Activated CD8-positive, alpha-beta memory T cell treated with anti-CD3 and anti-CD28 coated beads, Interleukin-2, amount 50 U/mL, for 4 hours (primary cell): ENCODE measurements at places on chromosomes 7 and 10.

GRCh38 chr10:114408112-114408967, 4.0 kb upstream of the AFAP1L2 start:
- no peak for DNase-seq

GRCh38 chr10:4648999-4649398, 177.0 kb upstream of the AKR1E2 start:
- no peak for DNase-seq

DNA sequence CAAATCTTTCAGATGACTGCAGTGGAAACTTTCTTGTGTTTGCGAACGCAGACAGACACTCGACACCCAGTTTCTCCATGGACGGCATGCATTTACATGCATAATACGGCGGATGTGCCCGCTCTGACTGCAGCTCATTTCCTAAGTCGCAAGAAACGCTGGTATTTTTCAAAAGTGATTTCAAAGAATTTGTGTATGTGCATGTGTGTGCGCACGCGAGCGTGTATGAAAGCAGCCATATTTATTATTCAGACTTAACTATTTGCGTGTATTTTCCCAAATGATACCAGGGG, 436.5 kb upstream of the MGMT start:
- no peak for DNase-seq

DNA sequence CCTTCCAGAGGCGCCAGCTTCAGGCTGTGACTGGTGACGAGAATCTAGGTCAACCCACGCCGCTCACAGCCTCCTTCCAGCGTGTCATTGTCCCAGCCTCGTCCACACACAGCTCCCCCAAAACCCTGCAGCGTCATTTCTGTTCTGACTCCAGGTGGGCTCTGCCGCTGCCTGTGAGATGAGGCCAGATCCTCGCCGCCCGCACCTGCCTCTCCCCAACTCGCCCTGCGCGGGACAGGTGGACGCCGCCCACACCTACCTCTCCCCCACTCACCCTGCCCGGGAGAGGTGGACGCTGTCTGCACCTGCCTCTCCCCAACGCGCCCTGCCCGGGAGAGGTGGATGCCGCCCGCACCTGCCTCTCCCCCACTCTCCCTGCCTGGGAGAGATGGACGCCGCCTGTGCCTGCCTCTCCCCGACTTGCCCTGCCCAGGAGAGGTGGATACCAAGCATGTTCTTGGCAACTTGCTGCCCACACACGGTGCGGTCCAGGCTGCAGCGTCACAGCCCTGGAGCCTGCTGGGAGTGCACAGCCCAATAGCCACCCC, 32.0 kb upstream of the CFAP46 start:
- DNase-seq: no peak

DNA sequence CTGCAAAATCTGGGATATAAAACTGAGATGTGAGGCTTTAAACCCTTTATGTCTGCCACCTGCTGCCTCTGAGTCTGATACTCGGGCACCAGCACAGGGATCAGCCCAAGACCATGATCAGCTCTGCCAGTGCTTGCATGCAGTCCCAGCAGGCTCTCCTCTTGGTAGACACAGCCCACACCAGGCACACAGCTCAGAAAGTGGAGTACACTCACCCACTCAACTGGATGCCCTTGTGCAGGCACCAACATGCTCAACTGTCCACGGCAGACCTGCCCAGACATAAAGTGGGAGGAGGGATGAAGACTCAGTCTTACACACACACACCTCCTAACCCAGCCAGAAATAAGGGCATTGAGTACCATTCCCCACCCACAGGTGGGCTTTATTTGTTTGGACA, 18.2 kb upstream of the MYH16 start:
- DNase-seq: no peak
